Liver (tissue), 10 donors: ENCODE measurements at places on chromosomes 13 and 19. TPM values are rescaled to one million over a fixed set of nuclear protein-coding genes. Genes with fewer than 3 reads are reported as not detected.

FAM83E gene
- 0.42 TPM for total RNA-seq

KLK12 gene
- not detected for total RNA-seq

ZNF98 gene
- 0.25 TPM for total RNA-seq

PTH2 gene
- total RNA-seq, result not detected

COX7A1 gene
- total RNA-seq, result 0.17 TPM

- DNase-seq, result no peak
- H3K4me1 ChIP-seq, result peaks cover 2% of the 10 kb centered on the region
- H3K4me3 ChIP-seq, result no peak overlapping the region
- no peaks in the 10 kb centered on the region for H3K27me3 ChIP-seq
Measured at GRCh38 chr13:112958127-112958989, 10.7 kb upstream of the MCF2L start.

DNA sequence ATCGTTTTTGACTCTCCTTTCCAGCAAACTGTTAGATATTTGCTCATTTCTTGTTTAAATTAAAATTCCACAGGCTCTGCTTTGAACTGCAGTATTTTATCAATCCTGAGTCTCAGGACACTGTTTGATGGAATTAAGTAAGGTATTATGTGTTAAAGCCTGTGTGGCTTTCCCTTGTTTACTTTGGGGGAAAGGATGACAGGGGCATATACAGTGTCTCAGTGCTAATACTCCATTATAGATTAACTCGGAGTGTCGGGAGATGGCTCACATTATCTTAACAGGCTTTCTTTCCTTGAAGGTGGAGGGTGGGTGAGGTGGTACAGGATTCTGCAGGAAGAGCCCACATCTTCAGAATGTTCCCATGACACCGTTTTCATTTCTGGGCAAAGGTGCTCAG, 84.7 kb downstream of the SHISA2 start:
- H3K4me1 ChIP-seq, result no peaks in the 10 kb centered on the region
- H3K27me3 ChIP-seq, result peaks cover 6% of the 10 kb centered on the region
- DNase-seq, result no peak
